Central memory CD4-positive, alpha-beta T cell (primary cell): ENCODE measurements at places on chromosomes 3 and 15.
A peak's percentile ranks its signal among the peaks of the same experiment; 100 is the strongest.

- DNase-seq: no peak
Measured at GRCh38 chr3:64341296-64341695, 116.0 kb upstream of the PRICKLE2 start.

DNA sequence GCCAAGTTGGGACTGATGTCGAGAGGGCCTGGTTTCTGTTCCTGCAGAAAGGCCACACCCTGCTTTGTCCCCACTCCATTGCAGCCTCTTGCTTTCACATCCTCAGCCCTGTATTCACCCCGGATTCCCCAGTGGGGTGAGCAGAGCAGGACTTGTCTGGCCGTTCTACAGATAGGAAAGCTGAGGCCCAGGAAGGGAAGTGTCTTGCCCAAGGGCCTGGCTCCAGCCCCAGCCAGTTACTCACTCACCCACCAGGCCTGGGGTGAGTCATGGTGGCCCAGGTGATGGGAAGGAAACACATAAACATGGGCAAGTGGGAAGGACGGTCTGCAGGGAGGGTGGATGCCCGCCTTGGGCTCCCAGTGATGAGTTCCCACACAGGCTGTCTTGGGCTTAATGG lies 6.1 kb upstream of the DUSP7 start:
- no peak for DNase-seq

DNA sequence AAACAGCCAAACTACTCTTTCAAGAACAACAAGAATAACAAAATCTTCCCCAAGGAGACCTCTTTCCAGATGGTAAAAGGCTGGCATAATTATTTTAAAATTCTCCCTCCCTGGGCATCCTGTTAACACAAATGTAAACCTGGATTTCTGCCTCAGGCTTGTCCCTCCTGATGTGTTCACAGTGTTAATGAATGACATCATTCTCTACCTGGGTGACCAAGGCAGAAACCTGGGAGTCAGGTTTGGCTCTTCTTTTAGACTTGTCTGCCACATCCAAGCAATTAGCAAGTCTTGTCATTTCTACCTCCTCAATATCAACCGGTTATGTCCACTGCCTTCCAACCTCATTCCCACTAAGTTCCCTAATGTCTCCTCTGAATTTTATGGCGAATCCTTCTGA lies 368.7 kb upstream of the TBL1XR1 start:
- DNase-seq: no peak

DNA sequence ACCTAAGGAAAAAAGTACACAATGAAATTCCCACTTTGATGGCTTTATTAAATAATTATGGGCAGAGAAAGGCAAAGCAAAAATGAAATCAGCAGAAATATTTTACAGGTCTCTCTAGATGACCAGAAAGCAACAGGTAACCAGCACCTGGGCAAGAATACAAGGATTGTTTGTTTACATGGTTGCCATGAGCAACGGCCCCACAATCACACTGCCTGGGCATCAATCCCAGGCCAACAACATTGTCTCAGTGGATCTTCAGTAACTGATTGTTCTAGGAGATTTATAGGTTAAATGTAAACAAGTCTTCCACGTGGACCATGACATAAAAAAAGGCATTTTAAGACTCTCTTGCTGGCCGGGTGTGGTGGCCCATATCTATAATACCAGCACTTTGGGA lies 82.6 kb downstream of the PDZRN3 start:
- no peak for DNase-seq

DNA sequence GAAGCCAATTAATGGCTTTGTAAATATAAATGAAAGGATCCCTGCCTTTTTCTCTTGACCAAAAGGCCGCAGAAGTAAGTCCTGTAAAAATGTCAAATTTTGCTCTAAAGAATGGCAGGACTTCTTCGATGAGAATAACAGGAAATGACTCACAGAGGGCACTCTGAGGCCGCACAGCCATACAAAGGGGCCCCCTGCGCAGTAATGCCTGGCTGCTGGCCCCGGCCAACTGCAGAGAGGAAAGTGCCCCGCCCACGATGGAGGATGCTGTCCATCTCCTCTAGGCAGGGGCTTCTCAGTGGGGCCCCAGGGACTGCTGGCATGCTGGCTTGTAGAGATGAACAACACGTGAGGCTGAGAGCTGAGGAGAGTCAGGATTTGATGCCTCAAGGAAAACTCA lies 18.1 kb upstream of the SCN10A start:
- DNase-seq: no peak

GRCh38 chr3:20078194-20078714 lies 38.0 kb downstream of the KAT2B start:
- no peak for DNase-seq

DNA sequence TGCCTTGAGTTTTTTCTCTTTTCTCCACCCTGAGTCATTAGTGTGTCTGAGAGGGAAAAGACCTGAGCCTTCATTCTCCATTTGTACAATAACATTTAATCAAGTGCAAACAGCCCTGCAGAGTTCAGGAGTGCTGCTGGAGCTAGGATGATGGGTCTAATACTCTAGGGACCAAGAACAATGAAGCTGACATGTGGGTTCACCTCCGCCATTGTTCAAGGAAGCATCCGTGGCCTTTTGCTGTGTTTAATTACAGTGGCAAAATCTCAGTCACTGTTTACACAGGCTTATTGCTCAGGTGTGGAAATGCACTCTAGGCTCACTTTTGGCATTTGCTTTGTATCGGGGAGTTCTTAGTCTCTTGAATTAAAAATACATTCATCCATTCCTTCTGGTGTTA lies 259.6 kb downstream of the LRTM1 start:
- DNase-seq: no peak

GRCh38 chr3:128466840-128467541 lies at the start of gene DNAJB8:
Gene DNAJB8 (minus strand): TSS chr3:128466890. CDS start chr3:128463245, 3,645 bp downstream.
- DNase-seq: peak; percentile 48
